ENCODE measurements at places on chromosomes 12 and 14.

DNA sequence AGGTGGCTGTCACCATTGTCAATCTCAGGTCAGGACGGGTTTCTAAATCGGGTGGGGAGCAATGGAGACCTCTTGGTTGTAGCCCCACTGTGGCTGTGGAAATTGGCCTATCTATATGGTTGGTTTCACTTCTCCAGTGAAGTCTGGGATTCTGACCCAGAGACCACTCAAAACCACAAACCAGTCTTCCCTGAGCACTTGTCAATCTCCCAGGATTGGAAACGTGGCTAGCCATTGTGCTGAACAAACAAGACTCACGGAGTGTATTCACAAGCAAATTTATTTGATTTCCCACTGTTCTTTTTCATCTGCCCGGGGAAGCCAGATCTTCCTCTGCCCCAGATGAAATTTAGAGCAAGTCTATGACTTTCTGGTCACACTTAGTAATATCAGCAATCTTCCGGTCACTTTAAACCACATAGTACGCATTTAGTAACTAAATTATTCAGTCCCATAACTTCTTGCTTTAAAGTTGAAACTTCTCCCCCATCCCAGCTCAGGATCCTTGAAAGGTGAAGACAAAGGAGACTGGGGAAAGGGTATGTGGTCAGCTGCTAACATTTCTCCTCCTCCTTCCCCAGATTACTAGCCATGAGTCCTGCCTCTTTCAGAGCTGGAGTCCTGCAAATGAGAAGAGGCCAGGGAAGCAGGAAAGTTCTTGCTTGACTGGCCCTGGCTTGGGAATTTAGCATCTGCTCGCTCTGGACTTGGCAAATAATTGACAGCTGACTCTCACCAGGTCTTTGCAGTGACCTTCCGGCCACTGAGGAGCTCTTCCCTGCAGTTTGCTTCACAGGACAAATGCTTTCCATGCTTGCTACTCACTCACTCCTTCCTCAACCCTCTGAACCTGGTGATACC, 123.2 kb upstream of the MAX start:
- DNase-seq: no peak

DNA sequence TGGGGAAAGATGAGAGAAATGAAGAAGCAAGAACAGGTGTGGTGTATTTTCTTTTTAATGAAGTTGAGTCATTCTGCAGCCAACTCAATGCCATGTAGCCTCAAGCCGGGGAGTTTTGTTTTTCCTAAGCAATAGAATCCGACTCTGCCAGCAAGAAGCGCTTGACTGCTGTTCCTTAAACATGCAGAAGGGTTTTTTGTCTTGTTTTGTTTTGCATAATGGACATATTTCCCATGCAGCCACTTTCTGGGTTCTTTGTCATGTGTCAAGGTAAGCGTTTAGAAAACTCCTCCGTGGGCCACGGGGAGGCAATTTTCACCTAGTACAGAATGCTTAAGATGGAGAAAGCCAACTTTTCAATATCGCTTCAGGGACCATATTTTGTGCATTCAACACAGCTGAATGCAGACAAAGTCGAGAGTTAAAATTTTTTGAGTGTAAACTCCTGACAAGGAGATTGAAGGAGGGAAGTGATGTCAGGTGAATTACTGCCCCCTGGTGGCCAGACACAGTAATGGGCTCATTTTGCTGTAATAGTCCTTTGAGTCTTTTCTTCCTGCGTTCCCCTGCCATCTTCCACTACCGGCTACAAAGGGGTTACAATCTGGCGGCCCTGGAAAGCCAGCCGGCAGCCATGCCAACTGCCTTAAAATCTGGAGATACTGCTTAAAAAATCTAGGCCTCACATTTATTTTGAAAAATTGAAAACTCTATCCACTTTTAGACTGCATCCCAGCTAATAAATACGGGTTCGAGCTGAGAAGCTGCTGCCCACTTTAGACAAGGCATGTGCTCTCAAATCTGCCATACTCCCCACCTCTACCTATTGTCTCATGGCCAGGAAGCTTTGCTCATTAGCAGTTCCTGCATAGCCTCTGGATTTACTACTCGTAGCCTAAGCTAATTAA, 3.2 kb upstream of the FICD start:
- DNase-seq: peak; percentile 76

- DNase-seq: no peak
Measured at GRCh38 chr12:30928356-30929244, 2.1 kb downstream of the TSPAN11 start.

GRCh38 chr12:92729773-92730305, 27.1 kb downstream of the PLEKHG7 start:
- DNase-seq: no peak

GRCh38 chr12:39619660-39620433, at the start of gene ABCD2:
Gene ABCD2 (minus strand): TSS chr12:39619803. CDS start chr12:39619615, 188 bp downstream.
- peak; percentile 82 for DNase-seq

- no peak for DNase-seq
Measured at GRCh38 chr14:55151601-55152000, 22.5 kb downstream of the LGALS3 start.

- DNase-seq: no peak
Measured at GRCh38 chr14:30507209-30507608, 51.7 kb upstream of the G2E3 start.

- peak; percentile 94 for DNase-seq
Measured at GRCh38 chr12:14770496-14771461, 32.5 kb downstream of the WBP11 start.

GRCh38 chr12:29561664-29562071, 64.2 kb upstream of the OVCH1 start:
- no peak for DNase-seq

Data from activated T-cell treated with anti-CD3 and anti-CD28 coated beads, Interleukin-2, amount 50 U/mL, for 72 hours (primary cell).